ENCODE measurements at places on chromosomes 4 and X.

GRCh38 chr4:78379991-78380729 is 171.4 kb upstream of the ANXA3 start:
- peak; percentile 42 for DNase-seq

DNA sequence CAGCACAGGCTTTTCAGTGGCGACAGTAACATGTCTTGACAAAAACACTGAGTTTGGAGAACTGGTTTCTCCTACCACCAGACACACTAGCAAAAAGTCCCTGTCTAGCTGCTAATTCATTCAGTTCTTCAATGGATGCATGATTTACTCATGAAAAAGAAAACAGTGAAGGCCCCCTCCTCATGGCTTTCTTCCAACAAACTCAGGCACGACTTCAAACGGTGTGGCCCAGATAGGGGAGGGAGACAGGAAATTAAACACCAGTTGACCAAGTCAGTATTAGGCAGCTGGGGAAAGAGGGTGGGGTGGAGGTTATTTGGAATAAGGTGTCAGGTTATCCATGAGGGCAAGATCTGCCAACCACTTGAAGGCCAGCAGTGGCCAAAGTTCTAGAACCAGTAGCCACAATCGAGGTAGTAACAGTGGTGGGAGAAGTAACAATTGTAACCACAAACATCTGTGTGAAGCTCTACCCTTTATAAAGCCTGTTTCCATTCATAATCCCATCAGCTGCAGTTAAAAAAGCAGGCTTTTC is 60.2 kb downstream of the SEPSECS start:
- no peak for DNase-seq

DNA sequence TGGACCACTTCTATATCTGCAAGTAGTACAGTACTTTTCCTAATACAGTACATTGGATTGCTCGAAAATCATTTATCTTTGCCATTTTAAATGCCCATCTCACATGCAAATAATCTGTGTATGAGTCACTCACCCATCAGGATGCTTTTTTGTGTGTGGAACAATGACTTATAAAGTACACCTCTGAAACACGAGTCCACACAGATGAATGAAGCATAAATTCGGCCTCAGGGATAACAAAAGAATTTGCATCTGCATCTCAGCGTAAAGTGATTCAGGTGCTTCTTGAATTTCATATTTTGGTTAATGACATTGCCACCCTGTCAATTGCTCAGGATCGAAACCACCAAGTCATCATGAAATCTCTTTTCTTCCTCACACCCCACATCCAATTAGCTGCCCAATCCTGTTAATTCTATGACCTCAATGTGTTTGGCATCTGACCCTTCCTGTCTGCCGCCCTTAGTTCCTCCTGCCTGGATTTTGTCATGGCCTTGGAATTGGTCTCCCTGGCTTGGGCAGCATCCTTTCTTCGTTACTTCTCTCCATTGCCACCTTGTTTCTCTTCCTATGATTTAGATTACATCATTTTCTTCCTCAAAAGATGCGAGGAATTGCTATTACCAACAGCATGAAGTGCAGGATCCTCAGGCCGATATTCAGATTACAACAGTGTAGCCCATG is 161.6 kb upstream of the MID1 start:
- no peak for DNase-seq

- no peak for DNase-seq
Measured at GRCh38 chrX:38178396-38178795, 42.3 kb downstream of the SRPX start.

DNA sequence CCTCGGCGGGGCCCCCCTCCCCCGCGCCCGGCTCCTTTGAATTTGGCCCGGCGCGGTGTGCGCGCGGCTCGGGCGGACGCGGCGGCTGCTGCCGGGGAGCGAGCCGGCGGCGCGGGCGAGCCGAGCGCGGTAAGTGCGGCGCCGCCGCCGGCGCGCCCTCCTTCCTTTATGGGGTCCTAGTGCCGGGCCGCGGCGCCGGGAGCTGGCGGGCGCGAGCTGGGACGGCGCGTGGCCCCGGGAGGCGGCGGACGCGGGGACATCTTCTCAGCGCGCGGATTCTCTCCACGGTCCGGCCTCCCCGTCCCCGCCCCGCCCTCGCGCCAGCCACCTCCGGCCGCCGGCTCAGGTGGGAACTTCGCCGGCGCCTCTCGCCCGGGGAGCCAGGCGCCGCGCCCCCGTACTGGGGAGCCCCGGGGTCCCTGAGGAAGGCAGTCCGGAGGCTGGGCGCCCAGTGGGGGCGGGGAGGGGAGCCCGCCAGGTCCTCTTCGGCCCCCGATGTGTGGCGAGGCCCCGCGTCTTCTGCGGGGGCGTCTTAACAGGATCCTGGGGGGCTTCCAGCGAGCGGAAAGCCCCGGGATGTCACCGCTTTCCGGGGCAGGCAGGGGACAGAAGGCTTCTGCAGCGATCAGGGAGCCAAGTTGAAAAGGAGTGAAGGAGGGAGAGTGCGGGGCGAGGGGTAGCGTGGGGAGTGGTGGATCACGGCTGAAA is 98.4 kb upstream of the TENM3 start:
- DNase-seq, result no peak

- no peak for DNase-seq
Measured at GRCh38 chrX:49972328-49972860, 50.0 kb downstream of the CLCN5 start.

- DNase-seq, result no peak
Measured at GRCh38 chr4:103787057-103787456, 67.3 kb upstream of the TACR3 start.

Measured in fibroblast of gingiva (primary cell).